Tibial nerve (tissue), 4 donors: ENCODE measurements at places on chromosomes 5 and 9. TPM values are rescaled to one million over a fixed set of nuclear protein-coding genes. Genes with fewer than 3 reads are reported as not detected.

Gene MOB3B
- total RNA-seq, result 16.2 TPM

Gene HCN1
- 18.0 TPM for total RNA-seq

DNA sequence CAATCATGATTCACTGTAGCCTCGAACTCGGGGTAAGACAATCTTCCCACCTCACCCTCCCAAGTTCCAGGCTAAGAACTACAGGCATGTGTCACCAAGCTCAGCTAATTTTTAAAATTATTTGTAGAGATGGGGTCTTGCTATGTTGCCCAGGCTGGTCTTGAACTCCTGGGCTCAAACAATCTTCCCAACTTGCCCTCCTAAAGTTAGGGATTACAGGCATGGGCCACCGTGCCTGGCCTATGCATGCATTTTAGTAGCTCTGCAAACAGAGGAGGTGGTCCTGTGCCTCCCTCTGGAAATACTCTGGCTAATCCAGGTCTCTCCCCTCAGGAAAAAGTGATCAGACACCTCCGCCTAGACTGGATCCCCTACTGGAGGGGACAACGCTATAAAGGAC lies 21.5 kb upstream of the TRIM14 start:
- no peak overlapping the region for H3K27ac ChIP-seq
- no peak overlapping the region for H3K4me3 ChIP-seq
- H3K27me3 ChIP-seq, result no peaks in the 10 kb centered on the region
- no peaks in the 10 kb centered on the region for H3K36me3 ChIP-seq

GRCh38 chr5:139402561-139403158 lies 1.2 kb downstream of the SPATA24 start:
- H3K27me3 ChIP-seq, result no peaks in the 10 kb centered on the region
- H3K36me3 ChIP-seq, result no peaks in the 10 kb centered on the region
- DNase-seq, result no peak
- peaks cover 15% of the 10 kb centered on the region for H3K4me1 ChIP-seq

GRCh38 chr9:135596211-135596610 lies 34.7 kb downstream of the PAEP start:
- DNase-seq, result no peak
- H3K27me3 ChIP-seq, result no peaks in the 10 kb centered on the region
- H3K36me3 ChIP-seq, result no peaks in the 10 kb centered on the region
- no peaks in the 10 kb centered on the region for H3K4me1 ChIP-seq
- no peak overlapping the region for H3K4me3 ChIP-seq

DNA sequence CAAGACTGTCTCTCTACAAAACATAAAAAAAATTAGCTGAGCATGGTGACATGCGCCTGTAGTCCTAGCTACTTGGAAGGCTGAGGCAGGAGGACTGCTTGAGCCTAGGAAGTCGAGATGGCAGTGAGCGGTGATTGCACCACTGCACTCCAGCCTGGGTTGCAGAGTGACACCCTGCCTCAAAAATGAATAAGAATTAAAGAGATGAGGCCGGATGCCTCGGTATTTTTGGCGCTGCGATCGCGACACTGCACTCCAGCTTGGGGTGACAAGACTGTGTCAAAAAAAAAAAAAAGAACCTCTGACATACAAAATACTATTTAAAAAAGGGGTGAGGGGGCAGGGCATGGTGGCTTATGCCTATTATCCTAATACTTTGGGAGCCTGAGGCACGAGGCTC lies 7.3 kb downstream of the GPBP1 start:
- H3K27me3 ChIP-seq, result no peaks in the 10 kb centered on the region
- peaks cover 96% of the 10 kb centered on the region for H3K4me1 ChIP-seq
- H3K27ac ChIP-seq, result no peak overlapping the region
- DNase-seq, result no peak
- no peak overlapping the region for H3K4me3 ChIP-seq

- H3K4me1 ChIP-seq, result peaks cover 10% of the 10 kb centered on the region
- H3K4me3 ChIP-seq, result no peak overlapping the region
- no peaks in the 10 kb centered on the region for H3K27me3 ChIP-seq
- no peak overlapping the region for H3K27ac ChIP-seq
- no peak for DNase-seq
Observed at GRCh38 chr9:77424993-77425392, 223.1 kb downstream of the GNA14 start.

DNA sequence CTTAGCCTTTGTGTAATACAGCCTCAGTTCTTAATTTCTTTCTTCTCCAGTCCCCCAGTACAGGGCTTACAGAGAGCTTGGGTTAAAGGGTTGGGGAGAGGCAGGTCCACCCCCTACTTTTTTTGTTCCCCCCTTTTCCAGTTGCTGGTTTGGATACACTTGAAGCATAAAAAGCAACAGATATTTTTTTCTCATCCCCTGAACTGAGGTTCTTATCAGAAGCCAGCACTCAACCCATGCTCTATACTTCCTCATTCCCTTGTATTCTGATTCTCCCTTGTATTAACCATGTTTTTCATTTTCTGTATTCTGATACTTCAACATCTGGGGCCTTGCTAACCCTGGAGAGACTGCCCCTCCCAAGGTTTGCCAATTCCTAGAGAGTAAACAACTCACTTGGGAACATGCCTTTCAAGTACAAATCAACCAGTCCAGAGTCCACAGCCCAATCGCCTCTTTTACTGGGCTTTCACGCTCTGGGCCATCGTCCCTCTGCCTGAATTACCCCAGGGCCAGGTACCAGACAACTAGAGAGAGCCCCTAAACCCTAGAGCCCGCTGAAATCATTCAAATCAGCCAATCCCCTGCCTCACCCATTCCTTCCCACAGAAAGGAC lies 333.4 kb upstream of the PUM3 start:
- DNase-seq, result no peak
- H3K4me1 ChIP-seq, result no peaks in the 10 kb centered on the region
- H3K27ac ChIP-seq, result no peak overlapping the region
- H3K4me3 ChIP-seq, result no peak overlapping the region
- H3K36me3 ChIP-seq, result no peaks in the 10 kb centered on the region

GRCh38 chr5:144209361-144209760 lies 38.7 kb downstream of the KCTD16 start:
- H3K27ac ChIP-seq, result no peak overlapping the region
- H3K36me3 ChIP-seq, result no peaks in the 10 kb centered on the region
- no peak overlapping the region for H3K4me3 ChIP-seq

DNA sequence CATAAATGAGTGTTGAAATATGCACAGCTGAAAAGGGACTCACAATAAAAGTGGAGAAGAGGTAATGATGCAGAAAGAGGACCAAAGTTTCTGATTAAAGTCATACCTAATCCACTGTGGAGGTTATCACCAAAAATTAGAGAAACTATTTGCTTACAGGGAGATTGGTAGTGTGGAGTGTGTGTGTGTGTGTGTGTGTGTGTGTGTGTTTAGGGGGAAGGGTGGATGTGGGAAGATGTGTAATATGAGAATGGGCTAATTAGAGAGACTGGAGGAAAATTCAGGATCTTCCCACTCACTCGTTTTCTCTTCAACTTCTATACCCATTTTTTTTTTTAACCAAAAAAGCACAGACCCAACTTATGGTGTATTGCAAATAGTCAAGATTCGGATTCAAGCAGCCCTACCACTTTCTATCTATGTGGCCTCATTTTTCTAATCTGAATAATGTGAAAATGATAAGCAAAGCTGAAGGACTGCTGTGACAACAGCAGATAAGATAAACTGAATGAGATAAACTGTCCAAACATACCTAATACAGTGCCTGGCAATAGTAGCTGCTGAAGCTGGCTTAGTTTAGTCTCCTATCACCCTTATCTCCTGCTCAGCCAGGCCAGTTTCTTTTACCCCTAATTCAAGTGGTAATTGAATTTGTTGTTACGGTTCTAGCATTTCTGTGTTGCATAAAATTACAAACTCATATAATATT lies 501.1 kb downstream of the KDM4C start:
- H3K36me3 ChIP-seq, result no peaks in the 10 kb centered on the region
- no peak overlapping the region for H3K4me3 ChIP-seq
- H3K27ac ChIP-seq, result no peak overlapping the region
- DNase-seq, result no peak

GRCh38 chr9:86716326-86716922 lies 230.9 kb downstream of the GAS1 start:
- no peak for DNase-seq
- H3K4me3 ChIP-seq, result no peak overlapping the region
- no peak overlapping the region for H3K27ac ChIP-seq
- H3K36me3 ChIP-seq, result no peaks in the 10 kb centered on the region
- no peaks in the 10 kb centered on the region for H3K4me1 ChIP-seq
- no peaks in the 10 kb centered on the region for H3K27me3 ChIP-seq
